ENCODE measurements at places on chromosomes 3 and 15.

- DNase-seq: no peak
These were observed 75.4 kb downstream of the CDC25A start for GRCh38 chr3:48112813-48113212.

- no peak for DNase-seq
These were observed 56.8 kb downstream of the KAT2B start for GRCh38 chr3:20097015-20097414.

- DNase-seq: no peak
These were observed 300.7 kb downstream of the TUSC7 start for GRCh38 chr3:117010318-117010717.

- DNase-seq: no peak
These were observed 529.8 kb downstream of the MAGI1 start for GRCh38 chr3:65508750-65509422.

- no peak for DNase-seq
These were observed 21.7 kb upstream of the CCDC39 start for GRCh38 chr3:180700941-180701340.

DNA sequence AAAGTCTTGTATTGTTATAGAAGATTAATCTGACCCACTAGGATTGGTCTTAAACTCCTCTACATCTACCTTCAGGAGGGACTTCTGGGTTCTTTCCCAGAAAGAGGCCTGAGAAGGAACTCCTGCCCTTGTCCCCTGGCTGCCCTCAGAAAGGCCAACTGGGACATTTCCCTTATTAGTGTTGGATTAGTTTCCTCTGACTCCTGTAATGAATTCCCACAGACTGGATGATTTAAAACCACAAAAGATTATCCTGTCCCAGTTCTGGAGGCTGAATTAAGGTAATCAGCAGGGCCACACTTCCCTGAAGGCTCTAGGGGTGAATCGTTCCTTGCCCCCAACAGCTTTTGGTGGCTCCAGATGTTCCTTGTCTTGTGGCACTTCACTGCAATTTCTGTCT, 102.8 kb upstream of the NMNAT3 start:
- DNase-seq: no peak

DNA sequence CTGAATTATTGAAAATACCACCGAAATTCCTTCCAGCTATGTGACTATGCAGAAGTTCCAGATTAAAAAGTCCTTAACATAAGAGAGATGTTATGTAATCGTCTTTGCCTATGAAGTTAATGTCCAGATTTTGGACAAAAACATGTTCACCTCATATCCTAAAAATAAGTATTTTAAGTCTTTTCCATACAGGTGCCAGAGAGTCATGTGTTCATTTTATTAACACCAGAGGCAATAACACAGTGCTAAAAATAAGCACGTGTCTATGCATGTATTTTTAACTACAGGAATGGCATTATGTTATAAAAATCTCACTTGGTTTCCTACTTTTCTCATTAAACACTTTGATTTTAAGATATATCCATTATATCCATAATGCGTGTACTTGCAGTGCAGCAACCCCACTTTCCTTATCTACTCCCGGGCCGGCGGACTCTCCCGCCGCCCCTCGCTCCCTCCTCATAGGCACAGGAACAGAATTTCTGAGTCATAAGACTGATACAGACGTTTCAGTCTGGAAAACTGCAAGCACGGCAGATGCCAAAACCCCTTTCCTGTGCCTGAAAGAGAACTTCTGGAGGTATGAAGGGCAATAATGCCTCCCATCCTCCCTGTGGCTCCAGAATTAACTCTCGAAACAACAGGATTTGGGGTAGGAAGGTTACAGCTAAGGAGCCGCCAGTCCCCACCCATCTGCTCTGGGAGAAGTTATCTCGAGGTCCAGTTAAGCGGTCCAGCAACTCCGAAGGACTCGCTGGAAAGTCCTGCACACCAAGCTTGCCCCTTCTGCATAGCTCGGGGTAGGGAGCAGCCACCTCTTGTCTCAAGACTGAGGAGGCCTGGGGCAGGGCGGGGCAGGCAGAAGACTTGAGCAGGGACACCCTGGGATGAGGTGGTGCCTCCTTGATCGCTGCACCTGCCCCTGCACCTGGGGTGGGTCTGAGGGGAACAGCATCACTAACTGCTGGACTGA, 22.3 kb upstream of the PSTPIP1 start:
- no peak for DNase-seq

Data from kidney tubule cell (primary cell).